ENCODE measurements at places on chromosomes 12 and 14.

GRCh38 chr12:42761601-42762350 is 172.2 kb upstream of the PRICKLE1 start:
- DNase-seq = no peak

DNA sequence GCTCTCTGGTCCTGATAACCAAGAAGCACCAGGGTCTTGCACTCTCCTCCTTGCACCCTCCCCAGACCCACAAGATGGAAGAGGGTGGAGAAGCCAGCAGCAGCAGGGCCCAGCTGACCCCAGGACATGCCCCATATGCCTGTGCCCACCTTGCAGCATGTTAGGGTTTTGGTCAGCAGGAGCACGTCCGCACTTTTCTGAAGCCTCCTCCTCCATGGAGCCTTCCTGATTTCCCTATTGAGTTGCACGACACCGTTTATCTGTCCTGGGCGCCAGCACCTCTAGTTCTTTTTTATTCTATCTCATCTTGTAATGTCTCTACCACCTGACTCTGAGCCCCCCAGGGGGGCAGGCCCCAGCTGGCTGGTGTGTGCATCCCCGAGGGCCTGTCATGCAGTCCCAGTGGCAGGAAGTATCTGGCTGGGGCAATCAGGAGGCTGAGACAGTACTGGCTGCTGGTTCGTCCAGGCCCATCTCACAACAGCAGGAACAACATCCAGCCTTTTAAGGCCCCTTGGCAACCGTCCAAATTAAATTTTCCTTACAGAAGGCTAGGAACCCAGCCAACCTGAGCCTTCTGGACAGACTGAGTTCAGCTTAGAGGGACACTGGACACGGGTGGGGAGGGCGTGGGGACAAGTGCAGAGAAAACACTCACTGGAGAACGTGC is 39.6 kb downstream of the CCDC85C start:
- peak; percentile 38 for DNase-seq

DNA sequence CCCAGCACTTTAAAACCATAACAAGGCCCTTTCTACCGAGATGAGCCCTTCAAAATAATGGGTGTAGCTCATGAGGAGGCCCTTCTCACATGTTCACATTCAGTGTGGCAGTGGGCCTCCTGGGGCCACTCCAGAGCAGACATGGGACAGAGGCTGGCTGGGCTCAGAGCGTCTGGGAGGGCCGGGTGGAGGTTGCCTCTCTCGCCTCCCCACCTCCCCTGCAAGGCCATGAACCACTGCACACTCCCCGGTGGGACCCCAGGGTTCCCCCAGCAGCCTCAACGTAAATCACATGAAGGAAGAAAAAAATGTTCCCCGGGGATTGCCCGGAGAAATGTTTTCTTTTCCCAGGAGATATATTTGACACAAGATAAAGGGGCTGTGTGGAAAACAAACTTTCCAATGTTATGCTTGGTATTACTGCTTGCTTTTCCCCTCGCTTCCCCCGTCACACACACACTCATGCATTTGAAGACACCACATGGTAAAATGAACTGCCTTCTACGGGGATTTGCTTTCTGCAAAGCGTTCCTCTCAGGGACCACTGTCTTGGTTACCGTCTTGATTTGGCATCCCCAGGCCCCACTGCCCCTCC is 190.7 kb upstream of the CCND2 start:
- DNase-seq = no peak

DNA sequence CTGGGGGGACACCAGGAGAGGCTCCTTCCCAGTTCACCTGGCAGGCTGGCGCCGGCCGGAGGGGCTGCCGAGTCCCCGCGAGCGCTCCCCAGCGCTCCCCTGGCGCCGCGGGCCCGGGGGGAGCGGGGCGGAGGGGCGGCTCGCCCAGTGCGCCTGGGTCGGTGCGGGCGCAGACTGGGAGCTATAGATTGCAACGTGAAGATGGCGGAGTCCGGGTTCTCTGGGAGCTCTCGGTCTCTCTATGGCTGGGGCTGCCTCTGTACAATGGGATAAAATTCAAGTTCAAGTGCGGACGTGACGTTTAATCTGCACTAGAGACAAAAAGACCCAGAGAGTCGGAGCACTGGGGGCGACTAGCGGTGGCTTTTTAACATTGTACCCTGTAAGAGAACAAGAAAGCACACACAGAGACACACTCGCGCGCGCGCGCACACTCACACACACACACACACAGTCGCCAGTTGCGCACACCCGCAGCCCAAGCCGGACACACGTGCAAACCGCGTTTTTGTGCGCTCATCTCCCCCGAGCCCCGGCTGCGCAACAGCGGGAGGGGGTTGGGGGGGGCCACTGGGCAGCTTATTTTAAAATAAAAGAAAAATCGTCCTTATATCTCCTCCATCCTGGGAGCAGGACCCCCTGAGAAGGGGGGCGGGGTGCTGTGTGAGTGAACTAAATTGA is at the start of gene BCL11B:
TSS of gene BCL11B (minus strand) at position 247 of the 681 bp plus-strand sequence. CDS start 979 bp downstream, outside the sequence.
- peak; percentile 60 for DNase-seq

GRCh38 chr14:23442721-23443356 is 7.4 kb upstream of the MYH7 start:
- no peak for DNase-seq

GRCh38 chr12:7146906-7147305 is 16.7 kb downstream of the CLSTN3 start:
- no peak for DNase-seq

DNA sequence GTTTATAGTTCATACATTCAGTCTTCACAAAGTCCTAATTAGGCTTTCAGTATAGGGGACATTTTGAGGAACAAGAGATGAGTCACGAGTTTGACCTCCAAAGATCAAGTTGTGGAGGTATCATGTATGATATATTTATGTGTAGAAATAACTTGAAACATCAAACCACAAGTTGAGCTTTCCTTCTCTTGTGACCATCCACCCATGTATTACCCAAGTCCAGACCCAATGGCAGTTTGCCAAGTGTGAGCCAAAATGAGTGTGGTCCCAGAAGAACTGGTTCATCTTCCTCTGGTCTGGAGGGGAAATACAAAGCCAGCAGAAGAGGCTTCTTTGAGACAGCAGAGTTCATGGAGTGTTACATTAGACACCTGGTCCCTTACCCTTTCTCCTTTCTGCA is 104.9 kb downstream of the ATP23 start:
- peak; percentile 18 for DNase-seq

DNA sequence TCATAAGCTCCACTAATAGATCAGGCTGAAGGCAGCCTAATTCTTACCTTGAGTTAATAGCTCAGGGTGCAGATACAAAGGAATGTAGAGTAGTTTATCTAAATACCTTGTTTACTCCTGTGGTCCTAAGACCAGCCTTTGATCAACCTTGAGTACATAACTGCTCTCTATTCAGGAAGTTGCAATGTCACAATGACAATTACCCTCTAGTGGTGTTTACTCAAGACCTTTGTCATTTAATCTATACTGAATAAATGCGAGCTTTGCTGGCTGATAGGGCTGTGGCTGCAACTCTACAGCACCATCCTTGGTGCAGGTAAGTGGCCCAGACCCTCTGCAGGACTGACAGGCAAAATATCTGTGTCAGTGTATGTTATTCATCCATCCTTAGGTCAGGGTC is 282.7 kb downstream of the ATXN7L3B start:
- no peak for DNase-seq

DNA sequence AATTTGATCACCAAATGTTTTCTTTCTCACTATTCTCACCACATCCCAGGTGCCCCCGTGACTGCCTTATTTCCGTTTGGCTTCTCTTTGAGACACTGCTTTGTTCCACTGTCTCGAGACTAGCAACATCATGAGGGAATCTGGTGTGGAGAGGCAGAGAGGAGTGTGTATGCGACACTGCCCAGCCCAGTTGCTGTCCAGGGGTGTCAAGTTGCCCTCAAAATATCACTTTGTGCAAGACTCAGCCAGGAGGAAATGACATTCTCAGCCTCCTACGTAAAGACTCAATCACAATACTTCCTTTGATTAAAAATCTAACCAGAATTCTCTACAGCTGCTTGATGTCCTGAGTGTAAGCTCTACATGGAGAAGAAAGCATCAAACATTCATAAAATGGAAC is 48.2 kb upstream of the EEA1 start:
- no peak for DNase-seq

DNA sequence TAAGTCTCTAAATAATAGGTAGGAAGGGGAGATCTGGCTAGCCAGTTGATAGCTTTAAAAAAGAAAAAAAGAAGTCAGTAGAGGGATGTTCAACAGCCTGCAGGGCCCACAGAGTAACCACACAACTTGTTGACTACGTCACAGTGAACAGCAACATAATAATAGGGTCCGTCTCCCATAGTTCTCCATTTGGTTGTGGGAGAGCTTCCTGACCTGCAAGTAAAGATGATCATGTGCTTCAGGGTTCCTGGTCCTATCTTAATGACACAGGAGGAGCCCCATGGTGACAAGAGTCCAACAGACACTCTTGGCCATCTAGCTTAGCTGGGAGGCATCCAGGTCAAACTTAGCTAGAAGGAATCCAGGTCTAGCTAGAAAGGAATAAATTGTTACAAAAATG is 36.2 kb downstream of the FGD6 start:
- no peak for DNase-seq

- DNase-seq = no peak
Observed at GRCh38 chr12:132160016-132160415, 15.8 kb downstream of the NOC4L start.

GRCh38 chr12:54680374-54680773 is 32.2 kb upstream of the DCD start:
- DNase-seq = no peak

- DNase-seq = peak; percentile 42
Observed at GRCh38 chr14:79483477-79484388, 727.6 kb downstream of the DIO2 start.

GRCh38 chr14:22892488-22892887 is 9.5 kb downstream of the REM2 start:
- DNase-seq = no peak

- no peak for DNase-seq
Observed at GRCh38 chr12:40586823-40587222, 105.4 kb upstream of the CNTN1 start.

DNA sequence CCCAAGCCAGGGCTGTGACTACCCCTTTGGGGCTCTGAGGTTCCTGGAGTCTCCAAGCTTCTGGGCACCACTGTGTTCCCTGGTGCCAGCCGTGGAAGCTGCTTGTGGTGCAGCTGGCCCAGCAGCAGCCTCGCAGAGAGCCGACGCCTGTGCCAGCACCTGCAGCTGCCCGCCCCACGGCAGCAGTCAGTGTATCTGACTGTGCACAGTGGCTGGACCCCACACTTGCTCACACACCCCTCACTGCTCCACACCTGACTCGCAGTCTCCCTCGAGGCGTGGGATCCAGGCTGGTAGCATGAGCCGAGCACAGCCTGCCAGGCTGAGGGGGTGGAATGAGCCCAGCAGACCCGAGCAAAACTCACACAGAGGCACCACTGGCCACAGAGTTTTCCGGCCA is 325.2 kb downstream of the PCNX1 start:
- DNase-seq = no peak

DNA sequence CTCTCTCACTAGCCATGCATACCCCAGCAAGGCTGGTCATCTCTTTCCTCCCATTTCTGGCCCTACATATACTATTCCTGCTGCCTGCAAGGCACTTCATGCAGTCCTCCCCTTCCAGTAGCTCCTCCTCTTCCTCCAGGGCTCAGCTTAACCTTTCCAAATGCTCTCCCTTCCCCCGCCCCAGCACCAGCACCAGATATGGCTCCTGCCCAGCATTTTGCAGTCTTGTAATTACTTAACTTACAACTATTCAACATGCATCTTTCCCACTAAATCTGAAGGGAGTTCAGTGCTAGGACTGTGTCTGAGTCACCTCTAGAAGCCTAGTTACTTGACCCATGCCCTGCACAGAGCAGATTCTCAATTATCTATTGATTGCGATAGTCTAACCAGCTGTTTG is 1.8 kb upstream of the FBXO21 start:
- DNase-seq = no peak

DNA sequence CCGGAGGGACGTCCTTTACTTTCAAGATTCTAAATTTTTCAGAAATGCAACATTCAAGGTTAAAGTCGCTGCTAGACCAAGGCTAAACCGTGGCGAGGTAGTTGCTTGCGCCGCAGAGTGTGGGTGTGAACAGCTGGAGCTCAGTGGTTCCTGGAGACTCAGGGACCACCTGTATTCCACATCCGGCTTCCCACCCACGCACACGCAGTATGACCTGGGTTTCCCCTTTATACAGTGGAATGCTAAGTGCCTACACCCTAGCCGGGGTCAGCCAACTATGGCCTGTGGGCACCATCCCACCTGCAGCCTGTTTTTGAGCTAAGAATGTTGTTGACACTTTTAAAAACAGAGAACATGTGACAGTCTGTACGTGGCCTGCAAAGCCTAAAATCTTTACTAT is 42.9 kb upstream of the TESC start:
- DNase-seq = no peak

GRCh38 chr12:54240971-54241588 is 38.8 kb downstream of the CBX5 start:
- no peak for DNase-seq

- DNase-seq = no peak
Observed at GRCh38 chr14:104843442-104844305, 21.4 kb upstream of the CEP170B start.

DNA sequence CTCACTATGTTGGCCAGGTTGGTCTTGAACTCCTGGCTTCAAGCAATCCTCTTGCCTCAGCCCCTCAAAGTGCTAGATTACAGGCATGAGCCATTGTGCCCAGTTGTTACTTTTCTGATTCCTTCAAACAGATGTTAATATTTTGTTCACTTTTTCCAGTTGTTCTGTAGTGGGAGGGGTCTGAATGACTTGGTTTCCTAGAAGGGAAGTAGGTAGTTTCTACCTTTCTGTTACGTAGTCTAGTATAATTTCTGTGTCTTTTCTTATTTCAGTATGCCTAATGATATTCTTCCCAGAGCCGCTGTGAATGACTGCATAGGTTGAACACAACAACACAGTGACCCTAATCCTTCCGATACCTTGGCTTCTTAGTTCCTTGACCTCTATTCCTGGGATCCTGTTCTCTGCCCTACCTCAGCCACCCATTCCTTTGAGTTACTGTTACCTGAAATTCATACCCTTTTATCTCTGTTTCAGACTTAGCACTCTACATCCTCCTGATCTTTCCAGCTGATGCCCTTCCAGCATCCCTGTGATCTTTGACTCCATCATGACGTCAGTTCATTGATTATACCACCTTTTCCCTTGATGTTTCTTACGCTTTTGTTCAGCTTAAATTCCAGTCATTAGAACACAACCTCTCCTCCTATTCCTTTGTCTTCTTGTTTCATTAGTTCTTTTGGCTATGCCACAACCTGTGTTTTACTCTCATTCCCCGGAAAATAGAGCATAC is 33.3 kb downstream of the RCOR1 start:
- no peak for DNase-seq

DNA sequence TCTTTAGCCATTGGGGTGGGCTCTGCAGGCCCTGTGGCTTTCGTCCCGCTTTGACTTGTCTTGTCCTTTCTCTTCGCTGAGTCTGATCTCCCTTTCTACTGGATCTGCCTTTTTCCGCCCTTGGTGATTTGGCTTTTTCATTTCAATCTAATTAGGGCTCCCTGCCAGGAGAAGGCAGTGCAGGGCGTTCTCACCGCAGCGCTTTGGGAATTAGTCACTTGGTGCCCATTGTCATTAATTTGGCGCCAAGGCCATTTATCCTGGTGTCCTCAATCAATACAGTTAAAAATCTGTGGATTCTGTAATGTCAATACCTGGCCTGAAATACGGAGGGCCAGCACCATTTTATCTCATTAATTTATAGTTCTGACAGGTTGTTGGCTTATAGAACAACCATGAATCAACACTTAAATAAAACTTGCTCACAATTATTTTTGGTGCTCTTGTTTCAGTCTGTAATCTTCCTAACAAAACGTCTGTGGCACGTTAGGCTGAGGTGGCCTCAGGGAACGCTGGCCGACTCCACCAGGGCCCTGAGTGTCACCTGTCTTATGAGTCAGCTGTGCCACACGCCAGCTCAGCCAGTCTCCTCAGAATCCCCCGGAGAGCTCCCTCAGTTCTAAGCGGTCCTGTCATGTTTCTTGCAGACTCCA is 115.7 kb downstream of the BEGAIN start:
- no peak for DNase-seq
